ENCODE measurements at places on chromosomes 1 and 21. TPM values are rescaled to one million over a fixed set of nuclear protein-coding genes. Genes with fewer than 3 reads are reported as not detected.

DNA sequence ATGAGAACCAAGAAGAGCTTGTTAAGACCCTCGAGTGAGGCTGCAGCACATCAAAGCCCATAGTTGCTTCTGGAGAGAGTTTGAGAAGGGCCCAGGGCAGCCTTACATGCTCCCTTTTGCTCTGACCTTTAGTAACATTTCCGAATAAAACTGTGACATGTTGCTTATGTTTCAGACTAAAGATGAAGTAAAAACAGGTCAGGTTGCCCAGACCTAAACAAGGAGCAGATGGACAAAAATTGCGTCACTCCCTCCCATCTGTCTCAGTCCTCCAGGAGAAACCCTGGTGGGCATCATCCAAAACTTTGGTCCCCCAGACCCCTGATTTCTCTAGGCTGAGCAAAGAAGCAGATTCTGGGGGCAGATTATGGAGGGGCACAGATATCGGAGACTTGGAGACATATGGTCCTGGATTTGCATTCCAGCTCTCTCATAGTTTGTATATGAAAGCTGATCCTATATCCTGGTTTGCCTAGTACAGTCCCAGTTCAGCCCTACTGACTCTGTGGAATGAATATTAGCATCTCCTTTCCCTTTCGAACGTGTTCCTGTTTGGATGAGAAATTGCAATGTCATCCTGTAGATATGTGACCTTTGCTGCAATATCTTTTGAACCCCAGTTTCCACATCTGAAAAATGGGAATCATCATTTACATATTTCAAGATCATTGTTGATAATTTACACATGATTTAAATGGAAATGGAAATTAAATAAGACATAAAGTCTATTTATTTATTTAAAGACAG is 304.9 kb upstream of the USP24 start:
- DNase-seq: no peak

GRCh38 chr1:60818969-60819701 is 263.2 kb upstream of the NFIA start:
- DNase-seq: no peak

DNA sequence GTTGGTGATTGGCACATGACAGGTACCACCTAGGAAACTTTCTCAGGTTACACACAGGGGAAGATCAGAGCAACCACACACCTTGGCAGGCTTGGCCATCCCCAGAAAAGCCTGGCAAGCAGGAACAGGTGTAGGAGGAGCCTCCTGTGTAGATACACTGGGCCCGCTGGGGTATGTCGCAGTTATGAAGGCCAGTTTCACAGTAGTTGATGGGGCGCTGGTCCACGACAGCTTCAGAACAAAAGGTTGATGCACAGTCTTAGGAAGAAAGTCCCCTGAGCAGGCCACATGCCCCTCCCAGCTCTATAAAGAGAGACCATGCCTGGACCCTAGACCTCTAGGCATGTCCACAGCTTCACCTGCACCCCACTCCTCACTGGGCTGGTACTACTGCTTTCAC is 51.6 kb downstream of the NID1 start:
- no peak for DNase-seq

Gene AVPR1B
- not detected for polyA plus RNA-seq

DNA sequence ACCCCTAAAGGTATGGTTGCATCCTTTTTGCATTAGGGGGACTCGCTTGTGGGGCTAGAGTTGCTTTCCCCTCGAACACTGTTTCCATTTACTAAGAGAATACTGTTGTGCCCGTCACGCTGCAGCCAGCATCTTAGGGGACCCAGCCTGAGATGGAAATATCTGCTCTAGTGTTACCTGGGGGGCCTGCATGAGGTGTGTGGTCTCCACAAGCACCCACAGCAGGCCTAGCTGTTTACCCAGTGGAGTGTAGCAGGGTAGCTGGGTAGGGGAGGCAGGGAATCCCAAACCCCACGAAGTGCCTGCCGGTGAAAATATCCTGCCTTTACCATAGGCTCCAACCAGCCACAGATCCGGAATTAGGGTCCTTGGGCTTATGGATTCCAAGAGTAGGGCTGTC is 303.6 kb downstream of the PTPRU start:
- no peak for DNase-seq

Gene SPRR5
- polyA plus RNA-seq: not detected

Gene LAMB3
- polyA plus RNA-seq: 2.4 TPM

GRCh38 chr1:228782662-228783417 is 47.6 kb downstream of the RHOU start:
- DNase-seq: no peak

- no peak for DNase-seq
These were observed 51.6 kb downstream of the FAM163A start for GRCh38 chr1:179794669-179795068.

DNA sequence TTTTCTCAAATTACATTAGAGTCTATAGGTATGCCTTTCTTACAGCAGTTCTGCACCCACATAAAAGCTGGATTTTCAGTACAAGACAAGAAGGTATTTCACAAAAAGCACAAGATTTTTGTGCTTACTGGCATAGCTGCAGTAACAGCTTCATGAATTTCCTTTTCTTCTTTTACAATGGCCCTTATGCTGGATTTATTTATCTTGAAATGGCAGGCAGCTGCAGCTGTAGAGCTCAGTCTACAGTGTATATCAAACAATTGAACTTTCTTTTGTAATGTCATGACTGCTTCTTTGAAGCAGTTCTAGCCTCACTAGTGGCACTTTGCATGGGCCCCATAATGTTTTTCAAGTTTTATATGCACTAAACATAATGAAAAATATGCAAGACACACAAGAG is 510.2 kb downstream of the KCNT2 start:
- no peak for DNase-seq

DNA sequence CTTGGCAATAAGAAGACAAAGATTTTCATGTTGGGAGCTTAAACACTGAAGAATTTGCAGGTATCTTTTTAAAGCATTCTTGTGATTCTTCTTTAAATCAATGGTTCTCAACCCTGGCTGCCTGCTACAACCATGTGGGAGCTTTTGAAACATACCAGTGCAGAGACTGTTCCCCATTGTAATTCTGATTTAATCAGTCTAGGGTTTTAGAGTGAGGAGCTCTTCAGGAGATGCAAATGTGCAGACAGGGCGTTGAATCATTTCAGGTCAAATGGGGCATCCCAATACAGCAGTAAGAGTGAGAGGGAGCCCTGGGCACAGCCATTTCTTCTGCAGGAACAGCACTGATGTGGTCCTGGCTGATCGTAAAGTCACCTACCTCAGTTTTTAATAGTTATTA is 24.3 kb downstream of the KCNJ6 start:
- no peak for DNase-seq

GRCh38 chr1:42736152-42736551 is 3.9 kb downstream of the CLDN19 start:
- no peak for DNase-seq

Gene KRTAP20-4
- not detected for polyA plus RNA-seq

Gene C1orf232
- not detected for polyA plus RNA-seq

Gene SELENBP1
- polyA plus RNA-seq: 27.9 TPM

Gene CELA3A
- polyA plus RNA-seq: not detected

DNA sequence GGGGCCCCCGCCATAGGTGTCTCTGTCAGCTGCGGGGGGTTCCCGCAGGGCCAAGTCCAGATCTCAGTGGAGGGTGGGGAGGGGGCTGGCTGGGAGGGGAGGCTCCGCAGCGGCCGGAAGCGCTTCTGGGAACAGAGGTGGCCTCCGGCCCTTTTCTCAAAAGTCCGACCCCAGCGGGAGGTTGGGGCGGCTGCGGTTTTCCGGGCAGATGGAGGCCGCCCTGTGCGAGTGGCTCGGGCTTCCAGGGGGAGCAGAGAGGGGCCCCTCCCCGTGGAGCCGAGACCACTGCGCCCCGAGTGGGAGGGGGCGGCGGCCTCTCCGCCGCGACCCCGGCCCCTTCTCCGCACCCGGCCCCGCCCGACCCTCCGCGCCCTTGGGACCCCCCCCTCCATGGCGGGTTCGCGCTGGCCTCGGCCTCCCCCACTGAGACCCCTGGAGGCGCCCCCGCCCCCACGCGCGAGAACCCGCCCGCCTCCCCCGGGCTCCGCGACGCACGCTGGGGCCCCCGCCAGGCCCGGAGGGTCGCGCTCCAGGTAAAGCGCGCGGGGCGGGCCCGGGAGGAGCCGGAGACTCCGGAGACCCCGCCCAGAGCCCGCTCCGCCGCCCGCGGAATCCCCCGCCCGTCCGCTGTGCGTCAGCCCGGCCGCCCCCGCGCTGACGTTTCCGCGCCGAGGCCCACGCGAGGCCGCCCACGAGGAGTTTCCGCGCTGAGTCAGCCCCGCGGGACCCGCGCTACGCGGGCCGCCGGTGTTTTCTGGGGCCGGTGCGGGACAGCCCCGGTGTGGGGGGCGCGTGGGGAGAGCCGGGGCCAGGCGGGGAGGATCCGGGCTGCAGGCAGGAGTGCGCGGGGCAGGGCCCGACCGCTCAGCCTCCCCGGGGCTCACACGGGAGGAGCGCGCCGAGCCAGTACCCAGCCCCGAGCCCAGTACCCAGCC is 5.2 kb downstream of the TNFRSF18 start:
- DNase-seq: no peak

Gene LYPD8
- polyA plus RNA-seq: not detected

- DNase-seq: no peak
These were observed 91.6 kb downstream of the DNAH14 start for GRCh38 chr1:225021037-225021436.

- DNase-seq: no peak
These were observed 87.3 kb downstream of the USP24 start for GRCh38 chr1:55127827-55128343.

DNA sequence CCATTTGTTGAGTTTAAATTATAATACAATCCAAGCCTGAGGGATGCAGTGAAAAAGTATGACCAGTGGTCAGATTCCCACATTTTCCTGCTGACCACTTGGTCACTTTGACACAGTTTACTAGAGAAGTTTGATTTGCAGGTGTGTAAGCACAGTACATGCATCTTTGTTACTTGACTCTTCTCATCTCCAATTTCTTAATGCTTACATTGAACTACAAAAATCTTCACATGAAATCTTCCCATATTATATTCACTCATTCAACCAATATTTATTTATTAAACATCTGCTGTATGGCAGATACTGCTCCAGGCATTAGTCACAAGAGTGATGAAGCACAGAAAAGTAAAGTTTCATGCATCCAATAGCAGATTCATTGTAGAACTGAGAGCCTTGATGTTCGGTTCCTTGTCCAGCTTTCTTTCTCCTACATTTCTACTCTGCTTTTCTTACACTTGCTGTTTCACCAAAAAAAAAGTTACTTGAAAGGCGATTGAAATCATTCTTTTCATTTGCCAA is 211.7 kb downstream of the NFIA start:
- DNase-seq: no peak

- no peak for DNase-seq
These were observed 40.5 kb upstream of the MUTYH start for GRCh38 chr1:45380730-45381129.

- DNase-seq: no peak
These were observed 19.6 kb upstream of the PDE9A start for GRCh38 chr21:42633858-42634257.

Gene RNU1-2
- not detected for polyA plus RNA-seq

GRCh38 chr1:99786751-99787501 is 20.5 kb upstream of the FRRS1 start:
- no peak for DNase-seq

Gene SDHB
- 199 TPM for polyA plus RNA-seq
